ENCODE measurements at places on chromosomes 7 and 10. TPM values are rescaled to one million over a fixed set of nuclear protein-coding genes. Genes with fewer than 3 reads are reported as not detected.

Gene RALA
- total RNA-seq, result 27.1 TPM

Gene PLPP4
- not detected for total RNA-seq

Gene EPO
- total RNA-seq, result not detected

Gene AP3M1
- 21.1 TPM for total RNA-seq

Gene C7orf33
- total RNA-seq, result not detected

All from T-helper 17 cell (primary cell).